ENCODE measurements at places on chromosomes 2 and 18.

GRCh38 chr2:30627151-30627550, 180.1 kb downstream of the CAPN13 start:
- DNase-seq, result no peak

- DNase-seq, result no peak
Observed at GRCh38 chr2:39506215-39506614, 69.1 kb upstream of the MAP4K3 start.

DNA sequence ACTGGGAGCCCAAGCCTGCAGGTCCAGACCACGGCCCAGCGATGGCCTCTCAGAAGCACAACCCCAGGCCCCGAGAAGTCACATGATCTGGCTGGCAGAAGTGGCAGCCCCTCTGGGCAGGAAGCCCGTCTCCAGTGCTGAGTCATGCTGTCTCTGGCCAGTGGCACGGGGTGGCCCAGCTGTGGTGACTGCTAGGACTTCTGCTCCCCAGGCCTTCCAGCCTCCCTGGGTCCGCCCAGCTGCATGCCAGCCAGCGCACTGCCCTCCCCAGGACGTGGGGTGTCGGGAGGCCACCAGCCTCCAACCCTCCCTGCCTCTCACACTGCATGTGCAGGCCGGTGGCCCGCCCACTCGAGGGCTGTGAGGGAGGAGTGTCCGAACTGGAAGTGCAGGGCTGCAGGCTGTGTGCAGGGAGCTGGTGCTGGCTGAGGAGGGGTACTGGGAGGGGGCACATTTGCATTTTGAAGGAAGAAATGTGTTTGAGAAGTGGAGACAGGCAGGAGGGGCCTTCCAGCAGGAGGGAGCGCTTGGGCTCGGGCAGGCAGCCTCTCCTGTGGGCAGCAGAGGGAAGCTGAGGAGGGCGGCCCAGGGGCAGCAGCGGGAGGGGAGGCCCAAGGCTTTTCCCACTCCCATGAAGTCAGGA, 17.0 kb upstream of the HPCAL1 start:
- no peak for DNase-seq

GRCh38 chr2:137096187-137096586, 330.8 kb downstream of the THSD7B start:
- no peak for DNase-seq

- no peak for DNase-seq
Observed at GRCh38 chr2:127614246-127614645, 31.7 kb upstream of the GPR17 start.

DNA sequence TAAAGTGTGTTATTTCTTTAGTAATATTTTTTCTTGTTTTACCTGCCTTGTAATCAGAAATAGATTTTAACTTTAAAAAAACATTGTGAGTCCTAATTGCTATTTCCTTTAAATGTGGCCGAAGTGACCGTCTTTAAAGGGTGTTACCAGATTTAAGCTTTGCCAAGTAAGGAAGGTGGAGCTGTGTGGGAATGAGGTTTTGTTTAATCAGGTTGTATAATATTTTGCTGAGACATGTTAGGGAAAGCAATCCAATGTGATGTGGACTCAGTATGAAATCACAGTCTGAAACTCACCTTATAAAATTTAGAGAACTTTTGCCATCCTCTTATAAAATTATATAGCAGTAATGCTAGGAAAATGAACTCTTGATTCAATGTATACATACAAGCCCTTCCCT, 32.9 kb upstream of the ITPRID2 start:
- DNase-seq, result no peak

GRCh38 chr2:53715568-53715967, 52.0 kb upstream of the CHAC2 start:
- DNase-seq, result no peak

GRCh38 chr2:168494190-168494711, 38.2 kb downstream of the CERS6 start:
- DNase-seq, result no peak

DNA sequence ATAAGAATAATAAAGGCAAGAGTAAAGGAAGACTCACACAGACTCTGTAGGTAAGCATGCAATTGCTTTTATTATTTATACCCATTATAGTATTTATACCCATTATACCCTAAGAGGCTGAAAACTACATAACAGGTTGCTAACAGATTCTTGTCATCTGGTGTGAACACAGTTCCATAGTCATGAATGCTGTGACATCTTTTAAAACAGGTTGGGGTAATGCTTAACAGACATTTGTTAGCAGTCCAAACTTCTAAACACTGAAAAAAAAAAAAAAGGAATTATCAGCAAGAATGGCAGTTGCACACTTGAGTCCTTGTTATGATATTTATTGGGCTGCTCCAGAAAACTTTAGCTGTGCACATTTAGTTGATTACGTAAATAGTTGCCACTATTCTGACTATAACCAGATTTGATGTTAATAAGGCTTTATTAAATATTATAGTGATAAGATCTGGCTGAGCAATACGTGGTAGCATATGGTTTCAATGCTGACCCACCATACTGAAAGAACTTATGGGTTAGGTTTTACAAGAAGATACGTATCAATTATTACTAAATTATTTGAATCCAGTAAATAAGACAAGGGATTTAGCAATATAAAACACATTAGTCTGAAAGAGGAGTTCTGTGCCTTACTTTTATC, 888.8 kb downstream of the LRRTM4 start:
- DNase-seq, result no peak

- DNase-seq, result no peak
Observed at GRCh38 chr2:85950743-85951142, 62.0 kb upstream of the ST3GAL5 start.

DNA sequence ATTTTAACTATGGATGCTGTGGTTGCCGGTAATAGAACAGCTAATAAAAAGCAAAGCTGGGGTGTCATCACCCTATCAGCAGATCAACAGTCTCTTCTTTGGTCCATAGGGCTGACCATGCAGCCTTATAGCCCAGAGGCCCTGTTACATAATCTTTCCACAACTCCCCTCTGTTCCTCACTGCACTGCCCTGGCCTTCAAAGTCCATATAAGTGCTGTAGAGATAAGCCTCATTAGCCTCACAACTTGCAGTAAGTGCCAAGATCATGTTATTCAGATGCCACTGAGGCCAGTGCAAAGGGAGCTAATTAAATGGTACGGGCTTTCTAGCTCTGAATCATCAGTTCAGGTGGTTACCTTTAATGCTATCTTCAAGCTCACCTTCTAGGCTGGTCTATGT, 89.7 kb upstream of the CXCR4 start:
- DNase-seq, result no peak

GRCh38 chr18:75592527-75592926, 165.0 kb upstream of the SMIM21 start:
- DNase-seq, result no peak

GRCh38 chr2:221330436-221330835, 241.7 kb downstream of the EPHA4 start:
- no peak for DNase-seq

DNA sequence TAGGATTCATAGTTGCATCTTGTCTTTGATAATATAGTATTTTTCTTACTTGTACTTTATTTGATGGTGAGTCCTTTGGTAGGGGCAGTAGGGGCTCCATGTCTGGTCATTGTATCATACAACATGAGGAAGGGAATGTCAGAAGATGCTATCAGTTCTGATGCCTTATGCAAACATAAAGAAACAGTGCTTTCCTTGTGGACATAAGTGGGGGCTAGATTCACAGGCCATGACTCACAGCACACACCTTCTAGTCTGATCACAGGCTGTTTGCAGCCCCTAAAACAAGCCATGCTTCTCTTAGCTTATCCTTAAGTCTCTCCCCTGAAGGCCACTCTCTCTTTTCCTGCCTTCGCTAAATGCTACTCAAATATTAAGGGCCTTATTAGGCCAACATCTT, 10.7 kb upstream of the SLC14A1 start:
- DNase-seq, result no peak

DNA sequence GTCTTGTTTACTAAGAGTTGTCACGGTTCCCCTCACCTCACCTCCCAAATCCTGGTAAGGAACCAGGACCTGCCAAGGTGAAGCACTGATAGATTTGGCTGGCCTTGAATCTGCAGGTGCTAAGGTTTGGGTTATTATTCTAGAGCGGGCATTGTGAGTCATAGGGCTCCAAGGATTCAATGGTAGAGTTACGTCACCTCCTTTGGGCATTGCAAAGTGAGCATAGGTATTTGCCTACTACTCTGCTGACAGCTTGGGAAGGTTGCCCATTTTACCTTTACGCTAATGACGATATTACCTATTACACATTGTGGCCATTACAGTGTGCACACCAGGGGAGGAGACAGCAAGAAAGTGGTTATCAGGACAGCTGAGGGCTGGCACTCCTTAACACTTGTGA, 59.3 kb downstream of the SETBP1 start:
- no peak for DNase-seq

DNA sequence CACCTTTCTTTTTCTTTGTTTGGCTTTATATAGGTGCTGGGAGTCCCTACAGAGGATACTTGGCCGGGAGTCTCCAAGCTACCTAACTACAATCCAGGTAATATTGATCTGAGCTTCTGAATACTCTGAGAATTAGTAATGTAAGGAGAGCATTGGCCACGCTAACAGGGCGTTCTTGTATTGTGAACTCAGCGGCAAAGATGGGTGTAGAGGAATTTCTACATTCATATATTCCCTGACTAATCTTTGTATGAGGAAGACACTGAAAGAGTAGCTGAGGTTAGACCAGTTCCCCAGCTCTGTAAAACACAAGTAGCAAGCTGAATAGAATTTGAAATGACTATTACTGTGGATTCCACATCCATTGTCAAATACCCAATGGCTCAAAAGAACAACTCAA, 48.5 kb downstream of the CDK15 start:
- no peak for DNase-seq
